ENCODE measurements at places on chromosomes 4 and X. TPM values are rescaled to one million over a fixed set of nuclear protein-coding genes. Genes with fewer than 3 reads are reported as not detected.

- DNase-seq: no peak
- no peaks in the 10 kb centered on the region for H3K4me1 ChIP-seq
- no peaks in the 10 kb centered on the region for H3K36me3 ChIP-seq
- H3K27ac ChIP-seq: no peak overlapping the region
- H3K27me3 ChIP-seq: no peaks in the 10 kb centered on the region
- H3K4me3 ChIP-seq: no peak overlapping the region
Observed at GRCh38 chr4:53049528-53049927, 187.4 kb downstream of the RASL11B start.

- no peak for DNase-seq
- H3K4me3 ChIP-seq: no peak overlapping the region
- no peak overlapping the region for H3K27ac ChIP-seq
- H3K36me3 ChIP-seq: no peaks in the 10 kb centered on the region
- no peaks in the 10 kb centered on the region for H3K27me3 ChIP-seq
- H3K4me1 ChIP-seq: no peaks in the 10 kb centered on the region
Observed at GRCh38 chr4:119774840-119775239, 146.2 kb upstream of the PDE5A start.

RIPPLY1 gene
- not detected for total RNA-seq

GPR34 gene
- total RNA-seq: 19.1 TPM

GRCh38 chr4:71052716-71053115, 59.3 kb downstream of the DCK start:
- DNase-seq: no peak
- H3K27me3 ChIP-seq: no peaks in the 10 kb centered on the region
- no peak overlapping the region for H3K27ac ChIP-seq
- no peaks in the 10 kb centered on the region for H3K36me3 ChIP-seq

DNA sequence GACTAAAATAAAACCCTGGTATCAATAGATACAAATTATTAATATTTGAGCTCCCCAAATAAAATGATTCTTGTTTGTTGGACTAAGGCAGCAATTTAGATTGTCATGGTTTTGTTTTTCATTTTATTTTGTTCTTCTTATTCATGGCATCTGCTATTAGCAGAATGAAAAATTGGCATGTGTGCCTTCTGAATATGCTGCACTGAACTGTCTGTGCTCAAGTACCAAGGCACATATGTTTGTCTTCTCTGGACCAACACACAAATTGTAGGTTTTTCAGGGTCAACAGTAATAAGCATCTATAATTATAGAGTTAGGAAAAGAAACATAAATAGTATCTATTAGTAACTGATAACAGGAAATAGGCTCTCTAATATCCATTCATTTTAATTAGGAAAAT, 121.1 kb downstream of the BANK1 start:
- no peak overlapping the region for H3K4me3 ChIP-seq
- H3K27me3 ChIP-seq: no peaks in the 10 kb centered on the region
- peaks cover 30% of the 10 kb centered on the region for H3K36me3 ChIP-seq
